ENCODE measurements at places on chromosomes 4 and X.

GRCh38 chrX:153672531-153673427 is 834 bp downstream of the PNCK start:
- DNase-seq: no peak

DNA sequence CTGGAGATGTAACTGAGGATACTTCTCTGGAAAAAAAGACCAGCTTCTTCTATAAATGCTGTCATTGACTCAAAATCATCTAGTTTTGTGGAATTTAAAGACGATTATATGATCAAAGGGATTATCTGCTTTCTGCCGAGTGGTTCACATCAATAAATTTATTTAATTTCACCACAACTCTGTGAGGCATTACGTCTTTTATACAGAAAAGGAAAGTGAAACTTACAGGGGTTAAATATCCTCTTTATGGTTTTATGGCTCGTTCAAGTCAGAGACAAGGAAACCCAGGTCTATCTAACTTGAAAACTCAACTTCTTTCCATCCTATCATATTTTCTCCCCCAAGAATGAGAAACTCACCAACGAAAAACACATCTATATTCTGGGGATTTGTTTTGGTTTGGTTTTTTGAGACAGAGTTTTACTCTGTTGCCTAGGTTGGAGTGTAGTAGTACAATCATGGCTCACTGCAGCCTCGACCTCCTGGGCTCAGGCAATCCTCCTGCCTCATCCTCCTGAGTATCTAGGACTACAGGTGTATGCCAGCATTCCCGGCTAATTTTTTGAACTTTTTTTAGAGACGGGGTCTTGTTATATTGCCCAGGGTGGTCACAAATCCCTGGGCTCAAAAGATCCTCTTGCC is 377.9 kb upstream of the EMCN start:
- no peak for DNase-seq

- no peak for DNase-seq
Measured at GRCh38 chrX:136679531-136679930, 31.6 kb downstream of the CD40LG start.

DNA sequence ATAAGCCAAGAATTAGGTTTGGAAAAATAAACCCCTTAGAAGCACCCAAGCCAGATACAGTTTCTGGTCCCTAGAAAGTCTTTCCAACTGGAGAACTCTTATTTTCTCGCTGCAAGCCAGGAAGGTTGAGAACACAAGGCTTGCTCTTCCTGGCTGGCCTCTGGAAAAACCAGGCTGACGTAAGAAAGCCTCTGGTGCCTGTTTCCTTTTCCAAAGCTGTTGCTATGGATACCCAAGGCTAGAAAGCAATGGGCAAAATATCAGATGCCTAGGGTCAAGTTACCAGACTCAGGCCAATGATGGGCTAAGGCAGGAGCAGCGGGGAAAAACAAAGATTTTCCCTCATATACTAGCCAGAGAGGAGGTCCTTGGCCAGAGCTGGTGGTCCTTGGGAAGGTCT is 281.6 kb downstream of the KLHL13 start:
- DNase-seq: no peak
